ENCODE measurements at places on chromosomes 16 and 17.

DNA sequence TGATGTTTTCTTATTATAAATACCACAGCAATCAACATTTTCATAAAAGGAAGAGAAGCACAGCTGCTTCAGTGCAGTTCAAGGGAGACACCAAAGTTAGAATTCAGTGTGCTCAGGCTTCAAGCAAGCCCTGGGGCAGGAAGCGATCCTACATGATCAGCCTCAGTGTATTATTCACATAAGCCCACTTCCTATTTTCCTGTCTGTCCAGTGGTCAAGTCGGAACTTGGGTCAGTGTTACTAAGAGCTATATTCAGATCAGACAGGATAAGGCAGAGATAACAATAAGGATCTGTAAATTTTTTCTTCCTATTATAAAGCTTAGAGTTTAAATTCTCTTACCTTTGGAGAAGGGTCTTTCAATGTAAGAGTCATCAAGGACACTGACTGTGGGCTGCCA, 12.9 kb downstream of the HEATR6 start:
- peak; percentile 35 for DNase-seq

DNA sequence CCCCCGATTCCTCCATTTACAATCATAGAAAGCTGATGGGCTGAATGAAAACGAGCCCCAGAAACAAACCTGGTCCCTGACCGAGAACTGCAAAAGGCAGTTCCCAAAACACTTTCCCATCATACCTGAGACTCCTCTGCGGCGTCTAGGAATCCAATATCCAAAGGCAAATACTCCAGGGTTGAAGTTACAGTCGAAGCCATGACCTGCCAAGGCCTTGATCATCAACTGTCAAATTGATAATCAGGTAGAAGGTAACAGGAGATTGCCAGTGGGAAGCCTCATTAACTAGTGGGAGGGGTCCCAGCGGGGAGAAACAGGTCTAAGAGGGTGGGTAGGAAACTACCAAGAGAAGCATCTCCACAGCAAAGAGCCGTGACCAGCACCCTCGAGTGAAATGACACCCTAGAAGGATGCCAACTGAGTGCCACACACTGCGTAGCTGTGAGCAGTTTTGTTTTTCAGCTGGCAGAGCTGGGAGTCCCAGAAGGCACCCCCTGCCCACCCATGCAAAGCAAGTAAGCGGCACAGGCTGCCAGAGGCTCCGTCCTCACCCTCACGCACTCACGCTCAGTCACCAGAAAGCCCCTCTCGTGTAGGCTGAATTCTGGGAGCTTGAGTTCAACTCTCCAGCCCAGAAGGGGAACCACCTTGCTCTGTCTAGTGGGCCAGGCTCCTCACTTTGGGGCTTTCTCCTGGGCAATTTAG, 146.1 kb downstream of the GAS7 start:
- DNase-seq: no peak

GRCh38 chr17:19578545-19578944, 44.9 kb downstream of the SLC47A1 start:
- DNase-seq: no peak

GRCh38 chr17:37848690-37849616, 75.3 kb upstream of the TBC1D3K start:
- peak; percentile 96 for DNase-seq

- DNase-seq: no peak
Measured at GRCh38 chr17:34423978-34424813, 61.2 kb upstream of the CCL1 start.

DNA sequence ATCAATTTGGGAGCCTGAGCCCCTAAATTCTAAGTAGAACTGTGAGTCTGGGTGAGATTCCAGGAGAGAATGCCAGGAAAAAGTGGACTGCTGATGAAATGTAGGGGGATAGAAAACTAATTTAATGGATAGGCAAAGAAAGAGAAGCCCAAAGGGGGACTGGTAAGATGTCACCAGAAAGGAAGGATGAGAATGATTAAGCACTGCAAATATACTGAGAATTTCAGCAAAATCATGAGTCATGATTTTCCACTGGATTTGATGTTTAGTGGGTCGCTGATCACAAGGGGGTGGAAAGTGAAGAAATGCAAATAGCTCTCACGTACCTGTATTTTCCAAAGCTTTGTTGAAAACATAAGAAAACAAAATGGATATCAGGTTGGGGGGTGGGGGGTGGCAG, 201.8 kb downstream of the SLC39A11 start:
- peak; percentile 60 for DNase-seq

- no peak for DNase-seq
Measured at GRCh38 chr17:8586766-8587165, 43.8 kb downstream of the MYH10 start.

DNA sequence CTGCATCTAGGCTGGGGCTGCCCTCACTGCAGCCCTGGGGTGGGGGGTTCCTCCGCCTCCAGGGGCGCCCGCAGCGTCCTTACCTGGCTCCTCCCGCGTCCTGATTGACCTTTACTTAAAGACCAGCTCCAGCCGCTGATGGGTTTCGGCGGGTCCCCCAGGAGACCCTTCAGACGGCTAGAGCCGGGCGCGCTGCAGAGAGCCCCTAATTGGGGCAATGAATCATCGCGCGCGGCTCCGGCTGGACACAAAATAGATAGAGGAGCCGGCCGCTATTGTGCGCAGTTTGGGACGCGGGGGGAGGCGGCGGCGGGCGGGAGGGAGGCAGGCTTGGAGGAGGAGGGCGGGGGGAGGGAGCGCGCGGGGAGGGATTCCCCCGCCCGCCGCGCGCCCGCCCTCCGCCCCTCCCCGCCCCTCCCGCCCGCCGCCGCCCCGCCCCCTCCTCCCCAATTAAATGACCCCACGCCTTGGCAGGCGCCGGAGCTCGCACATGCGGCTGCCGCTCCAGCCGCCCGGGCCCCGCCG, 56.5 kb upstream of the CIBAR2 start:
- no peak for DNase-seq

GRCh38 chr17:35973333-35974260, 7.7 kb downstream of the CCL16 start:
- no peak for DNase-seq

DNA sequence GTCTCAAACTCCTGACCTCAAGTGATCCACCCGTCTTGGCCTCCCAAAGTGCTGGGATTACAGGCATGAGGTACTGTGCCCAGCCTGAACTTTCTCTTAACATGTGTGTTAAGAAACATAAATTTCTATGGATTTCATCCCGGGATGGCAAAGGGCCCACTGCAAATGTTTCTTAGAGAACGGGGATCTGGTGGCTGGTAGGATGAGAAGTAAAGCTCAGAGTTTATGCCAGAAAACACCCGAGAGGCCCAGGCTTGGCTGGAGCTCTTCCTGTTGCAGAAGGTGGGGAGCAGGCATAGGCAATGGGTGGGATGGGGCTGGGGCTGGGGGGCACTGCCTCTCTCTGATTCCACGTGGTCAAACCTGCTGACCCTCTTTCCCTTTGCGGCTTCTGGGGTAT, 5.6 kb upstream of the CARHSP1 start:
- no peak for DNase-seq

All from HTR-8/SVneo (cell line).